Karpas-422 (cell line): ENCODE measurements at places on chromosomes 12 and 14. TPM values are rescaled to one million over a fixed set of nuclear protein-coding genes. Genes with fewer than 3 reads are reported as not detected.

Gene SYT10
- total RNA-seq: not detected in 2 replicates

Gene CCDC197
- total RNA-seq: not detected in 2 replicates

Gene C14orf132
- total RNA-seq: 0.07 and 0.11 TPM in 2 replicates

Gene LRRC43
- not detected in 2 replicates for total RNA-seq

Gene IFNG-AS1
- total RNA-seq: not detected in 2 replicates

Gene KRT85
- total RNA-seq: not detected in 2 replicates

Gene TBX5
- not detected in 2 replicates for total RNA-seq

Gene PGF
- 3.5 and 8.3 TPM in 2 replicates for total RNA-seq

DNA sequence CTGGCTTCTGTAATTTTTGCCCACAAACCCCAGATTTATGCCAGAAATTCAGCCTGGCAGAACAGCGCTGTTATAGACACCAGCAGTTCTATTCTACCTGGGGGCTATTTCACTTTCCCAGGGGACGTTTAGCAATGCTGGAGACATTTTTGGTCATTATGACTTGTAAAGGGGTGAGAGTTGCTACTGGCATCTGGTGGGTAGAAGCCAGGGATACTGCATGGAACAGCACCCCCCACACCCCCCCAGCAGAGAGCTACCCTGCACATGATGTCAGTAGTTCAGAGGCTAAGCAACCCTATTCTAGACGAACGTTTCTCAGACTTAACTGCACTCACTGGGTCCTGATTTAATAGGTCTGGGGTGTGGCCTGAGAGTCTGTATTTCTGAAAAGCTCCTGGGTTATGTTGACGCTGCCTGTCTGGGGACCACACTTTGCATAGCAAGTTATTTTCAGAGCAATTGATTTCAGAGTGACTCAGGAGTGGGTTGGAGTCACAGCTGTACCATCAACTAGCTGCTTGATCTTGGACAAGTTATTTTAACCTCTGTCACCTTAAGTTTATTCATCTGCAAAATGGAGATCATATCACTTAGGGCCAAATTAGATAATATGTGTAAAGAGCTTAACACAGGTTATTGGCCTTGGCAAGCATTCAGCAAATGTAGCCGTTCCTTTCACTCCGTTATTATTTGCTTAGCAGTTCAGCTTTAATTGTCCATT is 48.5 kb downstream of the CHST11 start:
- DNase-seq: peak; percentile 48

- no peak for DNase-seq
Observed at GRCh38 chr14:105258846-105259245, 10.5 kb downstream of the BTBD6 start.

DNA sequence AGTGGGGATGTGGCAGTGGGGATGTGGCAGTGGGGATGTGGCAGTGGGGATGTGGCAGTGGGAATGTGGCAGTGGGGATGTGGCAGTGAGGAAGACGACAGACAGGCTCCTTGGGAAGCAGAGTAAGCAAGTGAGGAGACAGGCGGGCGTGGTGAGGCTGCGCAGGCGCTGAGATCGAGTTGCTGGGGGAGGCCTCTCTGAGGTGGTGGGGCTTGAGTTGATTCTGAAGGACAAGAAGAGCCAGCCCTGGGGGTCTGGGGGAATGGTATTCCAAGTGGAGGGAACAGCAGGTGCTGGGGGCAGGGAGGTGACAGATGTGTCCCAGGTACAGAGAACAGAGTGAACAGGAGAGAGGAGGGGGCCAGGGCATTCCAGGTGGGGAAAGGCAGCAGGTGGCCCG is 33.8 kb upstream of the TSPAN9 start:
- no peak for DNase-seq

DNA sequence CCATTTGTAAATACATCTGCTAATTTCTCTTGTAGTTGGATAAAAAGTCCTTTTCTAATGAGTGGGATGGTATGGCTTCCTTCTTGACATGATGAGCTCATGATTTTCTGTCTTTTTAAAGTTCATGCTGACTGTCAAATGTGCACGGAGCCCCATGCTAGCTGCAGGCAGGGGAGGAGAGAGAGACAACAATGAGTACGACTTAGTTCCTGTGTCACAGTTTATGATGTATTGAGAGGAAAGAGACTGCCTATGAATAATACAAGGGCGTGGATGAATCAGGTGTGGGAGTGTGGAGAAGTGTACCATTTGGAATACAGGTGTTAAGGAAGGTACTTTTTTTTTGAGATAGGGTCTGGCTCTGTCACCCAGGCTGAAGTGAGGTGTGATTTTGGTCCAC is 10.7 kb upstream of the TBC1D30 start:
- no peak for DNase-seq

GRCh38 chr12:98372340-98373024 is 142.9 kb upstream of the TMPO start:
- DNase-seq: no peak

DNA sequence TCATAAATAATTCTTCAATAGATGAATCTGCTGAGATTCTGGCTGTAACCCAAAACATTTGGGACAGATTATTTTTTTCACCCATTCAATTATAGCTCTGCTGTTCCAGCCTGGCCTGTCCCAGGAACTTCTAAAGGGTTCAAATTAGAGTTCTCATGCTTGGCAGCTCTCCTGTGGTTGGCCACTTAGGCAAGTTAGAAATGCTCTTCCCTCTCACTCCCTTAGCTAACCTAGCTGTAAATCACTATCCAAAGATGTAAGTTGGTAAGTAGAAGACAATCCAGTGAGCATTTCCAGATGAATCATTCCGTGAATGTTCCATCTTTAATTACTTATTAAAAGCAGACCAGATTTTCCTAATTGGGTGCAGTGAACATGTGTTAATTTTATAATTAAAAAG is 760.4 kb upstream of the TBX3 start:
- no peak for DNase-seq

DNA sequence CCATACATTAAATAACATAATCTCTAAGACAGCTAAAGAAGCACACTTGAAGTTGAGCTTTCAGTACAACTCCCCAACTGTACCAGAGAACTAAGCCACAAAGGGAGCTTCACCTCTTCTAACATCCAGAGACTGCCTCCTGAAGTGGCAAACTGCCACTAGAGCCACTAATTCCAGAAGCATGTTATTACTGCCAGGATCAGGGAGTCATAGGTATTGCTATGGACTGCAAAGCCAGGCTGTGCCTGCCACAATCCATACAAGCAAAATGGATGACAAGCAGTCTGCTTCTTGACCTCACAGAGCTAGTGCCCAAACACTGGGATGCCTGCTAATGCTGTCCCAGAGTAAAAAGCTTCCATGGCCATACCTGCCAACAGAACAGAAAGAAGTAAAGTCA is 160.1 kb downstream of the STXBP6 start:
- no peak for DNase-seq

DNA sequence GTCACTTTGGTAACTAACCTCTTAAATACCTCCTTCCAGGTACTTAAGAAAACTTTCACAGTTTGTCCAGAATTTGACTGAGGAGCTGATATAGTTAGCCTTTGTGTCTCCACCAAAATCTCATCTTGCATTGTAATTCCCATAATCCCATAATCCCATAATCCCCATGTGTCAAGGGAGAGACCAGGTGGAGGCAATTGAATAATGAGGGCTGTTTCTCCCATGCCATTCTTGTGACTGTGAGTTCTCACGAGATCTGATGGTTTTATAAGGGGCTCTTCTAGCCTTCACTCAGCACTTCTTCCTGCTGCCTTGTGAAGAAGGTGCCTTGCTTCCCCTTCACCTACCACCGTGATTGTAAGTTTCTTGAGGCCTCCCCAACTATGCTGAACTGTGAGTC is 7.8 kb upstream of the NOVA1 start:
- no peak for DNase-seq

GRCh38 chr12:1518591-1519516 is 75.5 kb downstream of the FBXL14 start:
- DNase-seq: no peak

DNA sequence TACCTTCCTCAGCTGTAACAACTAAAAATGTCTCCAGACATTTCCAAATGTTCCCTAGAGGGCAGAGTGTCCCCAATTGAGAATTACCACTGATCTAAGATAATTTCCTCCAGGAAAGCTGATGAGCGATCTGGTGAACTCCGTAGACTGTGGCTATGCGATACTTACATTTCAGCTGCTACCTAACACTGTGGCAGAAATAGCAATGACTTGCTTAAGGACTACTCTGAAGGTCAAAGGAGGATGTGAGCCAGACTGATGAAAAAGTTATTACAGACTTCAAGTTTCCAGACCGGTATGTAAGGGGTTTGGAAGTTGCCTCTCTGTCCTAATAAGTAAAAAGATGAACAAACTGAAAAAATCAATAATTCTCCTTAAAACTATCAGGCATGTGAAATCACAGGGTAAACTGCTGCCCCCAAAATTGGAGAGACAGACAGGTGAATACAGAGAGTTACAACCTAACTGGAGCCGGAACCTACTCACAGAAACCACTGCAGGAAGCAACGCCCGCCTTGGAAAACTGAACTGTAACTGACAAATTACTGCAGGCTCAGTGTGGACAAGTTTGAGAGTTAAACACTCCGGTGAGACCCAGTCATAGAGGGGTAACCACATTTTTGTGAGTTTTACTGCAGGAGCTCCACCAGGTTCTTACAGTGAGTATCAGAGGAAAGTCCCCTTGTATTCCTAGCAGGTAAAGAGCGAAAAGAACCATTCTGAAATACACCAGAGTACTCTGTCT is 60.0 kb upstream of the PARP11 start:
- DNase-seq: no peak

GRCh38 chr14:82855912-82856391 is 1322.3 kb upstream of the SEL1L start:
- DNase-seq: peak; percentile 84

DNA sequence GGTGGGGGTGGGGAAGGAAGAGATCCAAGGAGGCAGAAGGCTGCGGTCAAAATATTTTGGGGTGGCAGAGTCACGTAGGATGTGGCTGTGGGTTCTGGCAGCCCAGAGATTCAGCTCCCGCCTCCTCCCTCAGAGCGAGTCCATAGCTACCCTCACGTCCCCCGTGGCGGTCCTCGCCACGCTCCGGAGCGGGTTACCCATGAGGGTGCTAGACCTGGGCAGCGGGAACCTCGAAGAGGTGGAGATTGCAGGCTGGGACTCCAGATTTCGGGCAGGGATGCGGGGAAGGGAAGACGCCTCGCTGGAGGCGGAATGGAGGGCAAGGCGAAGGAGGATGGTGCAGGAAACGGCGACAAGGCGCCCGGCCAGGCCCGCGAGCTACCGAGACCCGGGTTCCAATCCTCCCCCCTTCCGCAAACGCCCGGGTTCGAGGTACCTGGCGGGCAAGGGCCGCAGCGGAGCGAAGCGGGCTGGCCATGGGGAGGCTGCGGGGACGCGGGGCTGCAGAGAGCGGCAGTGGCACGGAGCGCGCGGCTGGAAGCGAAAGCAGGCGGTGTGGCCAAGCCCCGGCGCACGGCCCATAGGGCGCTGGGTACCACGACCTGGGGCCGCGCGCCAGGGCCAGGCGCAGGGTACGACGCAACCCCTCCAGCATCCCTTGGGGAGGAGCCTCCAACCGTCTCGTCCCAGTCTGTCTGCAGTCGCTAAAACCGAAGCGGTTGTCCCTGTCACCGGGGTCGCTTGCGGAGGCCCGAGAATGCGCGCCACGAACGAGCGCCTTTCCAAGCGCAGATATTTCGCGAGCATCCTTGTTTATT is 46.2 kb downstream of the BCAT1 start:
- DNase-seq: no peak

DNA sequence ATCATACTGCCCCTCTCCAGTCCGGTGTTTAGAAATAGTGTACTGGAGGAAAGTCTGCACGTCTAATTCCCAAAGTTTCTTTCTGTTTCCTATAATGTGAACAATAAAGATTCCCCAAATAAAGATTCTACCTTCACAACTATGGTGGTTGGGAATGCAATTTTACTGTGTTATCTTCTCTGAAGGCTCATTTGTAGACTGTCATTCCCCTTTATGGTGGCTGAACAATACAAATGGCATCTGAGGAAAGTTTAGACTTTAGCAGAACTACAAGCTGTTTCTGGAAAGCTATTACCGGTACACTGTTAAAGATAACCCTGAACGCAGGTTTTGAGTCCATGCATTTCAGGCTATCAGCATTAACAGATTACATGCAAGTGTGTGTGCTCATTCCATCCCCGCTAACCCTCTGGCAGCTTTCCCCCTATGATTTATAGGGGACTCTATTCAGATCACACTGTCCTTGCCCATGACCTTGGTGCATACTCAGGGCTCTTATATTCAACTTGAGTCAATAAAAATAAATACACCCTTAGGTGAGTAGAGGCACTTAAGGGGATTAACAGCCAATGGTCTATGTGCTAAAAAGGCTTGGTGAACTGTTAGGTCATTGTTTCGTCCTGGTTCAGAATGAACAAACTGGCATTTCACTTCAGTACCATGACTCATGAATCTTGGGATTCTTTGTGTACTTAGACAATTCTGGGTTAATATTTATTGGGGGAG is 60.7 kb upstream of the PYGL start:
- DNase-seq: no peak

- DNase-seq: no peak
Observed at GRCh38 chr12:100164153-100164704, 21.6 kb upstream of the BLTP3B start.

- peak; percentile 91 for DNase-seq
Observed at GRCh38 chr12:107607464-107608392, 77.9 kb upstream of the PWP1 start.

- DNase-seq: no peak
Observed at GRCh38 chr14:54920052-54920451, 17.4 kb upstream of the GCH1 start.

DNA sequence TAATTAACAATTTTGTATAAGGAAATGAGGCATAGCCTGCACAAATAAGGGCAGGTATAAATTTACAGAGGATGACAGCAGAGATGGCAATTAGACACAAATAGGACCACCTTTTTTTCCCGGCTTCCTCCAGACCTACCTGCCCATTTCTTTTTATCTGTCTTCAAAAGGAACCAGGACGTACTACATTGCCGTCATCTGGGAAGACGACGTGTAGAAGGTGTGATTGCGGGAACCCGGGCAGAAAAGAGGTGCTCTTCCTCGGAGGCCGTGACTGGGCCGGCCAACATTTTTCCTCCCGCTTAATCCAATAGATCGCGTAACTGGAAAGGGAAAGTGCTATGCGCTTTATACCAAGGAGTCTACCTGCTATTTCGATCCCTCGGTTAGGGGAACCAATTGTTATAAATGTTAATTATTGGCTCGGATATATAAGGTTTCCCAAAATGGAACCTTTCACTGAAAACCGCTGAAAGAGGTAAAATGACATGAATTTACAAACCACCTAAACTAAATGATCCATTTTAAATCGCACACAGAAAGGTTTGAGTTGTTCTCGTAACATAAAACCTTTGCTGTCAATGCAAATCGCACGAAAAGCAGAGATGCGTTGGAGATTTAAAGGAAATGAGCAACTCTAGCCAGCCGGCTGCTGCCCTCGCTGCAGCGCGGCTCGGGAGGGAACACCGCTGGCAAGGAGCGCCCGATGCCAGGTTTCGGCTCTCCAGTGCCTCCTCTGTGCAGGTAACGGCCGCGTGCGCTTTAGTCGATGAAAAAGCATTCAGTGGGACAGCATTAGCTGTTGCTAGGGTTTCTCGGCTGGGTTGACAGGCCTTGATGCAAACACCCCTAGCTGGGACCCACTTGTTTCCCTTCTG is 2.8 kb upstream of the SIX1 start:
- no peak for DNase-seq

- DNase-seq: no peak
Observed at GRCh38 chr12:54945082-54945481, 39.5 kb downstream of the TESPA1 start.

- DNase-seq: no peak
Observed at GRCh38 chr12:81798294-81798693, 39.1 kb upstream of the PPFIA2 start.

GRCh38 chr12:1131811-1132224 is 140.8 kb downstream of the ERC1 start:
- no peak for DNase-seq

GRCh38 chr14:50388256-50388931 is 8.3 kb downstream of the CDKL1 start:
- DNase-seq: no peak
